Activated CD4-positive, alpha-beta memory T cell treated with anti-CD3 and anti-CD28 coated beads, Interleukin-2, amount 10 ng/mL, durations not matched to agents 7 days and 5 days (primary cell): ENCODE measurements at places on chromosomes 13 and 19. TPM values are rescaled to one million over a fixed set of nuclear protein-coding genes. Genes with fewer than 3 reads are reported as not detected.

PEG3 gene
- total RNA-seq, result not detected

FOSB gene
- 16.1 TPM for total RNA-seq

MTUS2 gene
- total RNA-seq, result not detected

NUP58 gene
- total RNA-seq, result 80.6 TPM

FUT3 gene
- total RNA-seq, result not detected

ZNF835 gene
- 0.68 TPM for total RNA-seq

DIRAS1 gene
- not detected for total RNA-seq

- DNase-seq, result no peak
These were observed 55.0 kb downstream of the EFNB2 start for GRCh38 chr13:106480351-106480910.

DNA sequence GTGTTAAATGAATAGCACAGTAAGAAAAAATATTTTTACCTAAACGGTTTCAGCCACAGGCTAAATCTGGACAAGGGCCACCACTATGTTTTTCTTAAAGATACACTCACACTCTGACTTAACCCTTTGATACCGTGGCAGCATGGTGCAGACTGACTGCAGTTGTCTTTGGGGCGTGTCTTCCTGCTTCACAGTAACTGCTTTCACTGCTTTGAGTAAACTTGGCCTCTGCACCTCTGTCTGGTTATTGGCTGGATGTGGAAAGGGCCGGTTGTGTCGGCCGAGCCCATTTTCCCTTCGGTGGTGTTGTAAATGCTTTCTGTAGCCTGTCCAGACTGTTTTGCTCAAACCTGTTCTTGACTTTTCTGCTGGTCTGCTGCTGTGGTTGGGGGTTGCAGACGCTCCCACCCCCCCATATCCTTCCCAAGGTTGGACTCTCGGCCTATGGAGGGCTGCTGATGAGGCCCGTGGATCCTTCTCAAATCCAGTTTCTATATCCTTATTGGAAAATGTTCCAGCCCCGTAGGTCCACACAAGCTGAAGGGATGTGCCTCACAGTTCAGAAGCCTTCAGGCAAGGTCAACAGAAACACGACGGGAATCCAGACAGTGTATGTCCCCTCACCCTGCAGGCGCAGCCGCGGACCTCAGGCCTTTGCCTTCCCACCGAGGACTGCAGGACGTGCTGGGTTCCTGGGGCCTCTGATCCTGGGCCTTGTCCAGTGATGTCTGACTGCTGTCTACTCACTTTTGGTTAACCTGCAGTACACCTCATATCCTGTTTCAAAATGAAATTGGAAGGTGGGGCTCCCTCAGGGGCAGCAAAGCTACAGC is 90.2 kb upstream of the RNF113B start:
- no peak for DNase-seq

GRCh38 chr13:98942997-98943396 is 34.9 kb downstream of the DOCK9 start:
- no peak for DNase-seq

DNA sequence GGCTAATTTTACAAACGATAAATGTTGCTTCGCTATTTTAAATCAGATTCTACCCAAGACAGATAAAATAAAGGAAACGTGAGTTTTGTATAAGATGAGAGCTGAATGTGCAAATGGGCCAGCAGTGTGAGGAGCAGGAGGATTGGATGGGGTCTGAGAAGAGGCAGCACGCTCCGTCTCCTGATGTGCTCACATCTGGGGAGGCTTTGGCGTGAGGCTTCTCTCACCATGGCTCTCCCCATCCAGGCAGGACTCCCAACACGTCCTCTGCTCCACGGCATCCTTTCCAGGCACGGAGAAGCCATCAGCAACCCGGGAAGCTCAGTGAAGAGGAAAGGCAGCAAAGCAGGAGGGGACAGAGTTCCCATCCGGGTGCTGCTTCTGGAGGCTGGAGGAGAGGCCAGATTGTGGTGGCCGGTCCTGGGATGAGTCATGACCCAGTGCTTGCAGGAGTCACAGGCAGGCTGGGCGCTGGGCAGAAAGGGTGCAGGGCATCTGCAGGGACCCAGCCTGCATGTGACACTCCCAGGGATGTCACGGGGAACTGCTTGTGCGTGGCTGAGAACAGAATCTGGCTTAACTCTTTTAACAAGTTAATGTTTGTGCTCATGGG is 47.5 kb downstream of the ZNF536 start:
- no peak for DNase-seq

- DNase-seq, result no peak
These were observed 121.1 kb downstream of the FLT1 start for GRCh38 chr13:28373810-28374209.

GRCh38 chr19:401866-402511 is 7.0 kb downstream of the C2CD4C start:
- DNase-seq, result no peak

DNA sequence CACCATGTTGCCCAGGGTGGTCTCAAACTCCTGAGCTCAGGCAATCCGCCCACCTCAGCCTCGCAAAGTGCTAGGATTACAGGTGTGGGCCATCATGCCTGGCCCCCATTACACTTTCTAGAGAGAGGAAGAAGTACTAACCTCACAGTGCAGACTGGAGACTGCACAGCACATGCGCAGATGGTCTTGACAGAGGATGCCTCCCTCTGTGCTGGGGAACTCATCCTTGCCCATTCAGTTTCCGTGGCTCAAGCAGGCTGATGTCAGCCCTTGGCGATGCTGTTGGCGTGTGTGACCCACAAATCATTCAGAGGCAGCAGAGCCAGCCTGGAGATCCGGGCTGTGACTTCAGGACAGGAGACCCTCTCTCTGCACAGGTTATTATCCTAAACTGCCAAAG is 14.6 kb upstream of the FFAR2 start:
- DNase-seq, result no peak

- peak; percentile 15 for DNase-seq
These were observed 505 bp upstream of the ZIC2 start for GRCh38 chr13:99980824-99981734.

DNA sequence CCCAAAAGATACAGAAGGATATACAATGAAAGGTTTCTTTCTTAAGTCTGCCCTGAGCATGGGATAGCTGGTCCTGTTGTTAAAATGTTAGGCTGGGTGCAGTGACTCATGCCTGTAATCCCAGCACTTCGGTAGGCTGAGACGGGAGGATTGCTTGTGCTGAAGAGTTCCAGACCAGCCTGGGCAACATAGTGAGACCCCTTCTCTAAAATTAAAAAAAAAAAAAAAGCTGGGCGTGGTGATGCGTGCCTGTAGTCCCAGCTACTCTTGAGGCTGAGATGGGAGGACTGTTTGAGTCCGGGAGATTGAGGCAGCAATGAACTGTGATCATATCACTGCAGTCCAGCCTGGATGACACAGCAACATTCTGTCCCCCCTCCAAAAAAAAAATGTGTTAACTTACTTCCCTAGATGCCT is 52.5 kb upstream of the SHKBP1 start:
- DNase-seq, result no peak

GRCh38 chr19:5936292-5936592 is 22.2 kb downstream of the CAPS start:
- no peak for DNase-seq

GRCh38 chr13:110646442-110647364 is 31.4 kb downstream of the NAXD start:
- no peak for DNase-seq

GRCh38 chr19:8109455-8109854 is 39.9 kb downstream of the FBN3 start:
- no peak for DNase-seq

DNA sequence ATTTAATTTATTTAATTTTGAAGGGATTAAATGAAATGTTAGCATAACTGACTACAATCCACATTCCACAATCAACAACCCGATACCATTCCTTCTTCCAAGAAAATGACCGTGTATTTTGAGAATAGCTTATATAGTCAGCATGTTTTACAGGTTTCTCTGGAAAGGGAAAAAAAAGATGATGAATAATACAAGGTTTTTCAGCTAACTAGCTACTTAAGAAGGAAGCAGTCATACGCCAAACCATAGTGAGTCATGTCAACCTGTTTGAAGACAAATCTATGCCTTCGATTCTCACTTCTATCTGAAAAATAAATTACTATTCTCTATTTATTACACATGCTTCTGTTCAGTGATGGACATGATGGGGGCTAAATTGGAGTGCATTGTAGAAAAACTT is 258.6 kb downstream of the EFNB2 start:
- no peak for DNase-seq

DNA sequence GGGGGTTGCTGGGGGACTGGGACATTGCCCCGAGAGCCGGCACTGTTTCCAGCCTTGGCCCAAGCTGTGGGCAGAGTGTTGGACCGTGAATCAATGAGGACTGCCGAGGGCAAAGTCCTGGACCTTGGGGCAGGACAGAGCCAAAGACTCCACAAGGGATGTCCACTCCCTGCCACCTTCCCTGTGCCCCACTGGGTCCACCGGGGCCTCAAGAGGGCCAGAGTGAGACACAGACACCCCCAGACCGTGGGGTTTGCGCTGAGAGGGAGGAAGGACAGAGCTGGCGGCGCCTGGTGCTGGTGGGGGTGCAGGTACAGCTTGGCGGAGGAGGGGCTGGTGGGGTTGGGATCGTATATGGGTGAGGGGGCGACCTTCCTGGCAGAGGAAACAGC is 11.8 kb downstream of the MAST3 start:
- DNase-seq, result no peak

DNA sequence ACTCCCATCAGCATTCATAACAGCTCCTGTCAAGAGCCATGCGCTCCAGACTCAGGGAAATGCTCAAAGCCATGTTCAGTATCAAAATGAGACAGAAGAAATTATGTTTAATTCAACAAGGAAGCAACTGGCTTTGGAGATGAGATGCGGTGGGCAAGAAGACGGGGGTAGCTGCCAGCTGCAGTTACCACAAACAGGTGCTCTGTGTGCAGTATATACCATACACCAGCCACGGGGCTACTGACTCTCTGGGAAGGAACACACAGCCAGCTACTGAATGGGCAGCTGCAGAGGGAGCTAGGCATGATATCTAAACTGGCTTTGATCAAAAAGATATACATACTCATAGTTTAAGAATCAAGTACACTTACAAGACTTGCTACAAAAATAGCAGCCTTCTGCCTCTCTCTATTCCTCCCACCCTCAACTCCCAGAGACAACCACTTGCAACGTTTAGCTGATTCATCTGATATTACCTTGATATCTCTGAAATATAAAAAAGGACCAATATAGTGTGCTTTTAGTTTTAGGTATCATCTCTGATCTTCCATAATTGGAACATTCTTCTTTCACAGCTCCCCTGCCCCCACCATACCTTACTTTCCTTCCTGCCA is 593.0 kb downstream of the UQCRFS1 start:
- no peak for DNase-seq

- DNase-seq, result no peak
These were observed 12.1 kb upstream of the MYCBP2 start for GRCh38 chr13:77338961-77339401.

DNA sequence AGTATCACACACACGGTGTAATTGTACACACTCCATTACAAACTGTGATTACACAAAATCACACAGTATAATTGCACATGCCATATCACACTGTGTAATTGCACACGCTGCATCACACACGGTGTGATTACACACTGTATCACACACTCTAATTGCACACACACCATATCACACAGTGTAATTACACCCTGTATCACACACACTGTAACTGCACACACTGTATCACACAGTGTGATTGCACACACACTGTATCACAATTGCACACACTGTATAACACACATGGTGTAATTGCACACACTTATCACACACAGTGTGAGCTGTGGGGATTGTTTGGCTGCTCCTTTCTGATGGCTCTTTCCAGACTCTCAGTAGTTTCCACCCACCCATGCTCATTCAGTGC is 162.6 kb upstream of the SGCG start:
- DNase-seq, result no peak

DNA sequence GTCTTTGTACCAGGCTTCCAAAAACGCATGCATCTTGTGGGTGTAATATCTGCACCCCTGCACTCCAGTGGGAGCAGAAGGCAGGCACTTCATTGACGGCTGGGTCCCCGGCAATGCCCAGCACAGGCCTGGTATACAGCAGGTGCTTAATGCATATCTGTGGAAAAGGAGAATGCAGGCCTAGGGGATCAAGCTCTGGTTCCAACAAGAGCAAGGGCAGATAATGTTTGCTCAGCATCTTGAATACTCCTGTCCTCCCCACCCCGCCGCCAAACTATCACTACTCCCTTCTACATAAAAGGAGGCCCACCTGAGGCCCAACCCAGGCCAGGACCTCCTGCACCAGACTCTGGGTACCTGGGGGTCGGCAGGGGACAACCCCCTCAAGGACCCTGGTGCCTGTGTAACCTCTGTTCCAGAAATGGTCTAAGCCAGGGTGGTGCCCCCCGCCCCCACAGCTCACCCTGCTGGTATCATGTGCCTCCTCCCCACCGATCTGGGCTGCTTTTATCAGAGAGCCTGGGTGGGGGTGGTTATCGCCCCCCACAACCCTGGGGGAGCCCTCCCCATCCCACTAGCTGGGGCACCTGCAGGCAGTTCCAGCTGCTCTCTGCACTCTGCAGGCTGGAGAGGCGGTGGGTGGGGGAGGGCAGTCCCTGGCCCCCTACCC is 4.8 kb downstream of the KLF16 start:
- DNase-seq, result no peak
